ENCODE measurements at places on chromosomes 4 and X.

GRCh38 chrX:146615628-146616348 lies 193.8 kb upstream of the CXorf51B start:
- no peaks in the 10 kb centered on the region for H3K36me3 ChIP-seq
- H3K4me3 ChIP-seq, result no peak overlapping the region
- no peaks in the 10 kb centered on the region for H3K27me3 ChIP-seq
- no peaks in the 10 kb centered on the region for H3K4me1 ChIP-seq
- H3K27ac ChIP-seq, result no peak overlapping the region

- no peak for DNase-seq
- H3K27me3 ChIP-seq, result no peaks in the 10 kb centered on the region
- H3K4me3 ChIP-seq, result no peak overlapping the region
- no peaks in the 10 kb centered on the region for H3K36me3 ChIP-seq
- H3K4me1 ChIP-seq, result no peaks in the 10 kb centered on the region
Measured at GRCh38 chrX:9312922-9313867, 151.7 kb upstream of the TBL1X start.

DNA sequence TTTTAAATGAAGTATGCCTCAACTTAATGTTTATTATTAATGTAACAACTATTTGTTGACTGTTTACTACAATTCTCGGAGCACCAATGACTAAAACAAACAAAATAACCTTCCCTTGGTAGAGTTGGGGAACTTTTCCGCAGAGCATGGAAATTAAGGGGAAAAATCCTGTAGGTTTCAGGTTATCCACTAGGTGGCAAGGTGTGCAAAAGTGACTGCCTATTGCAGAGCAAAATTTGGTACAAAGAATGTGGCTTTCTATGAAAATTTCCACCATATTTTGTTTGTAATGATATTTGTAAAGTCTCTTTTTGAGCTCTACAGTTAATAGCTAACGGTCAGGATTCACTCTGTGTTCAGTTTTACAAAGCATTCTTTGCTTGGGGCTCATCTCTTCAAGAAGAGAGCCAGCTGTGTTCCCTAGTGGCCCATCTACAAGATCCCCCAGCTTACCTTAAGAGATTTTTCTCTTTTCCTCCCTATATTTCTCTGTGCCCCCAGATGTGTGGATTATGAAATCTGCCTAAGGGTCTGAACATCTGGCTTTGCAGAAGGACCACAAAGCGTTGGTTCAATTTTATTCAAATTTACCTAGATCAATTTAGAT lies 61.1 kb downstream of the FBXO8 start:
- no peaks in the 10 kb centered on the region for H3K36me3 ChIP-seq
- DNase-seq, result no peak
- H3K4me3 ChIP-seq, result no peak overlapping the region
- H3K4me1 ChIP-seq, result peaks cover 6% of the 10 kb centered on the region

GRCh38 chr4:65651751-65652150 lies 18.5 kb downstream of the EPHA5 start:
- no peaks in the 10 kb centered on the region for H3K4me1 ChIP-seq
- no peak overlapping the region for H3K27ac ChIP-seq
- DNase-seq, result no peak

DNA sequence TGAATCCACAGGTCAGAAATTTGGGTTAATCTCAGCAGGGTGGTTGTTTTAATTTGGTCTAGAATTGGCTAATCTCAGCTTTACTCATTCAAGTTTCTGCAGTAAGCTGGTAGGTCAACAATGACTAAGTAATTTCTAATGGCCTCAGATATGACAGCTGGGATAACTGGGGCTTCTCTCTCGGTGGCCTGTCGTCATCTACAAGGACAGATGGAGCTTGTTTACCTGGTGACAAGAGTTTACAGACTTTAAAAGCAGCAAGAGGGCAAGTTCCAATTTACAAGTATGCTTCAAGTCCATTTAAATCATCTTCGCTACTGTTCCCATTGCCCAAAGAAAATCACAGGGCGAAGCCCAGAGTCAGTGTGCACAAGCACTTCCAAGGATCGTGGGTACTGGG lies 453.9 kb downstream of the PDHA2 start:
- no peak overlapping the region for H3K4me3 ChIP-seq
- H3K27ac ChIP-seq, result no peak overlapping the region
- DNase-seq, result no peak
- H3K4me1 ChIP-seq, result no peaks in the 10 kb centered on the region
- no peaks in the 10 kb centered on the region for H3K27me3 ChIP-seq
- H3K36me3 ChIP-seq, result no peaks in the 10 kb centered on the region
